Stimulated activated CD4-positive, alpha-beta T cell treated with anti-CD3 and anti-CD28 coated beads, Interleukin-1b, Interleukin-23, amount 100 ng/mL, for 1 hour (primary cell): ENCODE measurements at places on chromosomes 11 and 22.
A peak's percentile ranks its signal among the peaks of the same experiment; 100 is the strongest.

DNA sequence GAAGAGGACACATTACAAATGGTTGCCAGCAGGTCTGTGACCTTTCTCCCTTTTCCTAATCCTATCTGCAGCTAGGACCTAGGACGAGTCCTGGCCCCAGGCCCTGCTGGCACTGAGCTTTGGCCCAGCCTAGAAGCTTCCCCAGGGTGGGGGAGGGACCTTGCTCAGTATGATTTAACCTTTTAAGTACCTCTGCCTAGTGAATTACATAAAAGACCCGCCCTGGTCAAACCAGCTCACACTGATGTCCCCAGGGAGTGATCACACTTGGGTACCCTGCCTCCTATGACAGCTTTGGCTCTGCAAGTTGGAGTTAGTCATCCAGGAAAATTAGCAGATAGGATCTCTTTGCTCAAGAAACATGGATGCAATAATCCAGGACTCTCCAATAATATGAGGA, 21.9 kb downstream of the ASCC2 start:
- DNase-seq = no peak

DNA sequence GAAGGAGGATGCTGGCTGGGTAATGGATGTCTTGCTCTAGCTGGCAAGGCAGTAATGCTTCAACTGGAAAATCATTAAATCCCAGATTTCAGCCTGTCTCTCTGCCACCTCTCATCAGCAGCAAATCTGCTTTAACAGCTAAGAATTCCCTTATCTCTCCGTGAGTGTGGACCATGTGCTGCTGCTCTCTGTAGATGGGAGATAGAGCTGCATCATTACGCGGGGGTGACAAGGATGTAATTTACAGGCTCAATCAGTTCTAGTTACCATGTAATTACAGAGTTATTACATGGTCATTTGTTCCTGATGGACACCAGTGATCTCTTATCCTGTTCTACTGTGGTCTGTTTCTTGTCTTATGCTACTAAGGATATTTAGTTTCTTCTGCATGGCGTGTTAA, 665.4 kb downstream of the NTM start:
- no peak for DNase-seq

DNA sequence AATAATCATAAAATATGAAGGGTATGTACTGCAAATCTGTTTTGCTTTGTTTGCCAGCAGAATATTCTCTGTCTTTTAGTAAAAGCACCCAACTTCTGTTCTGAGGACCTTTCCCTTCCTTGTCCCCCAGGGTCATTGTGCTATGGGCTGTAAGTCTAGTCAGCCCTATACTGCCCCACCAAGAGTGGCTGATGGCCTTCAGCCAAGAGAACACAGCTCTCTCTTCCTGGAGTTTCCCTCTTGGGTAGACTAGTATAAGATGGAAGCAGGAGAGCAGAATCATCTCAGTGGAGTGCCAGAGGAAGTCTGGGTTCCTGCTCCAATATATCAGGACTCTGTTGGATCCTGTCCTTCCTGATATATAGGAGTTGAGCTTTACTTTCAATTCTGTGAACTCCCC, 29.0 kb downstream of the MMP13 start:
- no peak for DNase-seq

- DNase-seq = no peak
These were observed 129.3 kb downstream of the GRIA4 start for GRCh38 chr11:105738986-105739795.

DNA sequence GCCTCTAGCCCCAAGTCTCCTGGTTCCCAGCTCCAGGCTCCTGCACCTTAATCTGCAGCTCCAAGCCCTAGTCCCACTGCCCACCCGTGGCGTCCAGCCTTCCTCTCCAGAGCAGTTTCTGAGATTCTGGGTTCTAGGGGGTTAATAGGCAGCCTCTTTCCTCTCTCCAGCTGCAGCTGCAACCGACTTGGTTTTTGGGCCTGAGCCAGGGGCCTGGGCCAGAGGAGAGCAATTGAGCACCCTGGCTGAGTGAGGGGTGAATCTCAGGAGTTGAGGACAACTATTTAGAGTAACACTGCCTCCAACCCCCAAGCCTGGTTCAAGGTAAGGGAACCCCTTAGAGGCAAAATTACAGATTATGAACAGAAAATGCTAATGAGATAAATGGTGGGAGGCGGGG, 9.0 kb upstream of the CHRM1 start:
- no peak for DNase-seq

GRCh38 chr11:129372609-129373488, 2.8 kb upstream of the BARX2 start:
- DNase-seq = no peak

- DNase-seq = no peak
These were observed 78.0 kb upstream of the CTSC start for GRCh38 chr11:88415495-88415894.

DNA sequence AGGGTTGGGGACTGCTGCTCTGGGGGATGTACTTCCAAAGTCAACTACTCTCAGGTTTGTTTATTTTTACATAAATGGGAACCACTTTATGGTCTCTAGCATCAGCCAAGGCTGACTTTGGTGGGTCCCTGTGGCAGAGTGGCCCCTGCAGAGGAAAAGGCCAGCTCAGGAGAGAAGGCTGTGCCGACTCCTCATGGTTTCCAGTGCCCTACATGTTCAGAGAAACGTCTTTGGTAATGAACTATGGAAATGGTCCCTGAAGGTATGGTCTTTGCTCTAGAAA, 3.0 kb upstream of the ZDHHC8 start:
- DNase-seq = no peak

DNA sequence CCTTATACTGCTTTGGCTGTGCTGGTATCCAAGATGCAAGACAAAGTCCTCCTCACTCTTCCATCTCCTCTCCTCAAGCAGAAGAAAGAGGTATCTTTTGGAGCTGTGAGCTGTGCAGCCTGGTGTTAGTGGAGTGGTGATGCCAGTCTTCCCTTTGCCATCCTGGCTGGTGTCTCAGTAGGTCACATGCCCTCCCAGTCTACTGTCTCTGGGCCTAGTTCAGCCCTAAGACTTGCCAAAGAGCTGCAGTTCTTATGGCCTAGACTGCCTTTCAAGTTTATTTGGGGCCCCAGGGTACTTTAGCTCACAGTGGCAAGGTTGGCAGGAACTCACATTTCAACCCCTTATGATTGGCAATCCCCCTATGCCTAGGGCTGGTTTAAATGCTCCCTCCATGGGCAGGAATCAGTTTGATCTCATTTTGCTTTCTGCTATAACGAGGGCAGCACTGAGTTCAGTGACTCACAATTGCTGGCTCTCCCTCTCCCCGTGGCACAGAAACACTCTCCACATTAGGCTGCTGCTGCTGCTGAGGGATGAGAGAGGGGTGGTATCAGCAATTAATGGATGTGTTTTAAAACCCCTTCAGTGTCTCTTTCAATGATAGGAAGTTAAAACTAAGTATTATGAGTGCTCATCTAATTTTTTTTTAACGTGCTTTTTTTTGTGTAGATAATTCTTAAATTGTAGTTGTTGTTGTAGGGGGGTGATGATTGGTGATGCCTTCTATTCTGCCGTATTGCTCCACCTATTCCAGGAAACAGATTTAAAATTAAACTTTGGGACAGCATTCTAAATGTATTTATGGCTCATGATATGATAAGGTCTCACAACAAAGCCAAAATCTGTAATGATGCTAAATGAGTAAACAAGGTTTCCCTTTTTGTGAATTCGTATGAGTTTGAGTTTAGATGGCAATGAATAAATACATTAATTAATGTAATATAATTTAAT, 1295.0 kb downstream of the JRKL start:
- no peak for DNase-seq

GRCh38 chr11:2101171-2101675, 38.0 kb downstream of the IGF2 start:
- no peak for DNase-seq

DNA sequence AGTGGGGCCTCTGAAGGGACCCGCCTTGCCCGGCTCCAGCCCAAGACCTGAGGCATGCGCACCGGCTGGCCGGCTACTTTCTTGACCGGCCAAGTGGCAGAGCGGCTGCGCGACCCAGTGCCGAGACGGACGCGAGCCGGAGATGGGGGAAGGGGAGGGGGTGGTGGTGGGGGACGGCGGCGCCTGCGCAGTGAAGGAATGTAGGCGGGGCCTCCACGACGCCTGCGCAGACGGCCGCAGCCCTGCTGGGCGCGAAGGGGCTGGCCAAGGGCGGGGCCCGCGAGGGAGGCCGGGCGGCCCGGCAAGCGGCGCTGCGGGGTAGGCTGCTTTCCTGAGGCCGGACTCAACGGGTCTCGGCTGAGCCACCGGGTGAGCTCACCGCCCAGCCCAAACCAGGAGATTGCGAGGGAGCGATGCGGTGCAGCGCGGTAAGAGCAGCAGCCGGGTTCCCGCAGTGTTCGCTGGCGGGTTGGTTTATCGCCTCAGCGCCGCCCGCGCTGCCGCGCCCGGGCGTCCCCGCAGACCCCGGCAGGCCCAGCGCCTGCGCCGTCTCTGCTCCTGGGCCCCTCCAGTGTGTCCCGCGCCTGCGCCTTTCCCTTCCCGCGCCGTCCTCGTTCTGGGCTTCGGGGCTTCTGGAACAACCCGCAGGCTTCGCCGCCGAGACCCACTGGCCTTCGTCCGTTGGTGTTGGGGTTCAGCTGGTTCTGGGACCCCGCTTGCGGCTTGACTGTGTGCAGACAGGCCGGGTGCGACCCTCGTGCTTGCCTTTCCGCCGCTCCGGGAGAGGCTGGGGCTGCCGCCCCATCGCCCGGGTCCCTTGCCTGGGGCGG, at the start of gene SPECC1L:
Gene SPECC1L, plus strand, starts transcription at position 276 of the 830 bp plus-strand sequence. CDS start 31,401 bp downstream, outside the sequence.
- DNase-seq = peak; percentile 81

GRCh38 chr11:82703796-82704195, 29.9 kb downstream of the FAM181B start:
- no peak for DNase-seq

DNA sequence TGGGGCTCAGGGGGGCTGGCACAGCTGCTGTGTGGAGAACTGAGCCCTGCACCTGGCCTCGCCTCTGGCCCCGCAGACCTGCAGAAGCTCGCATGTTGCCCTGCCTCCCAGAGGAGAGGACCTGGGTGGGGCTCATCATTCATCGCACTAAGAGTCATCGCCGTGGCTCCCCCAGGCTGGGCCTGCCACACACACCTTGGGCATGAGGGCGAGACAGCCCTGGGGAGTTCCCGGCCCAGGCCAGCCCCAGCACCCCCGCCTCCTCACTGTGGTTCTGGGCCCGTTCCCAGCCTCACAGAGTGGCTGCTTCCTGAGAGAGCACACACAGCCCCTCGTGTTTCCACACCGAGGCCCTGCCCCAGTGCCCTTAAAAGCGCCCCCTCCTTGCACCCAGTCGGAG, 694.6 kb downstream of the TBC1D22A start:
- DNase-seq = no peak

GRCh38 chr22:49962751-49963646, 2.4 kb downstream of the PIM3 start:
- DNase-seq = no peak

GRCh38 chr22:26592421-26592891, 2.5 kb upstream of the TPST2 start:
- no peak for DNase-seq

DNA sequence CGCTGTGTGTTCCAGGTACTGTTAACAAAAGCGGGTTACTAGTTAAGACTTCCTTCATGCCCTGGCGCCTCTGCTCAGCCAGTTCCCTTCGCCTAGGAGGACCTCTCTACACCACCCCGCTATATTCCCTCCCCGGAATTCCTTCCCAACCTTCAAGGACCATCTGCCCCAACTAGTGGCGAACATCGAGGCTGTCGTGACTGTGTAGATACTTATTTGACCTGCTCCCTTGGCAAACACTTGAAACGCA, 450 bp upstream of the BCL2L13 start:
- no peak for DNase-seq
